Karpas-422 (cell line): ENCODE measurements at places on chromosomes 12 and 14.

- peak; percentile 66 for DNase-seq
Observed at GRCh38 chr14:92668276-92668973, 80.0 kb downstream of the LGMN start.

GRCh38 chr14:91261115-91261514 is 16.6 kb upstream of the GPR68 start:
- DNase-seq: no peak

GRCh38 chr12:101038289-101038871 is 171.7 kb downstream of the SLC5A8 start:
- no peak for DNase-seq

GRCh38 chr14:75738192-75738591 is 77.1 kb downstream of the TTLL5 start:
- no peak for DNase-seq

DNA sequence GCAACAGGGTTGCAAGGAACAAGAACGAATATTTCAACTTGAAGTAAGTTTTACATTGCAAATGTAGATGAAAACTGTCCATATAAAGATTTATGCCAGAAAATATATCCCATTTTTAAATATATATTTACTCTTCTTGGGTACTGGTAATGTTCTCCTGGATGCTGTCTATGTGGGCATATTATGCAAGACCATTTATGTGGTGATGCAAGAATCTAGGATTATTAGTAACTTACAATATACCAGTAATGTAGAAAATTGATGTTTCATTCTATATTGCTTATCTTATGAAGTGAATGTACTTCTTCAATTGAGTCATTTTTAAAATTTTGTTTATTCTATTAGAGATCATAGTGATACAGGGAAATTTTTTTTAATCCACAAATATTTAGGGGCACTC is 25.1 kb downstream of the FGFR1OP2 start:
- no peak for DNase-seq

DNA sequence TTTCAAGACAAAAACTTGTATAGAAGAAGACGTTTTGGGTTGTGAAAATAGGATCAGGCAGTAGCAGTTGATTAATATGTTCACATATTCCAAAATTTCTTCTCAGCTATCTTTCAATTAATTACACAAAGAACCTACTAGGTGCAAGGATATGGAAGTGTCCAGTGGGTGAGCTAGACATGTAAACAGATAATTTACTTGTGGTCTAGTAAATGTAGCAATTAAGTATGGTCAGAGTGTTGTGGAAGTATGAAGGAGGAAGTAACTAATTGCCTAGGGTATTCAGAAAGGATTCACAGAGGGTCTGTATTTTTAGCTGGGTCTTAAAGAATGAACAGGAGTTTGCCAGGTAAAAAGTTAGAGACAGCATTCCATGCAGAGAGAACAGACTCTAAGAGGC is 5.9 kb downstream of the GOLGA5 start:
- DNase-seq: no peak

DNA sequence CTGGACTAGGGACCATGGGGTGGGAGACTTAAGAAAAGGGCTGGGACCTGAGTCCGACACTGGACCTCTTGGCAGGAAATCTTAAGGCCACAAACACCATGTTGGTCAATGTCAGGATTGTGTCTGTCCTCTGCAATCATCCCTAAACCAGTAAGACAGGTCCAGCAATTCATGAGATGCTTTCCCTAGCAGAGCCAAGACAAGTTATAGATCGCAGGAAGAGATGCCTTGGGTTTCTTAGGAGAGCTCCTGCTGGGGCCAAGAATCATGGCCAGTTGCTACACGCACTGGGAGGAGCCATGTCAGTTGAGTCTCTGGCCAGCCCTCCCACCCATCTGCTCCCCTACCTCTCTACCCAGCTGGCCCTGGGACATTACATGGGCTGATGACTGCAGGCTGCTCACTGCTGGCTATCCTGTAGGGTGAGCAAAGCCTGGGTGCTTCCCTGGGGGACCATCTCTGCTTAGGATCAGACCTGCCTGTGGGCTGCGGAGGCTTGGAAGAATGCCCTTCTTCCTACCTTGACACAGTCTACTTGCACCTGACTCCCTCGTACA is 14.2 kb downstream of the PLEKHH1 start:
- DNase-seq: no peak

DNA sequence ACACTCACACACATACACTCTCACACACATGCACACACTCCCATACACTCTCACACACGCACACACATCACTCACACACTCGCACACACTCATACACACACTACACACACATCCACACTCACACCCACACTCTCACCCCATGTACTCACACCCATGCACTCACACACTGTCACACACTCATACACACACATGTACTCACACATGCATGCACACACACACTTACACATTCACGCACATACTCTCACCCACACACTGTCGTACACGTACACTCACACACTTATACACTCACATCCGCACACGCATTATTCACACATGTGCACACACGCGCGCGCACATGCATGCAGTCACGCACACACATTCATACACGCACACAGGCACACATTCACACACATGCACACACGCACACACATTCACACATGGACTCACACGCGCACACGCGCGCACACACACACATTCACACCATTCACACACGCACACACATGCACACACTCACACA is 3.9 kb upstream of the GPR162 start:
- DNase-seq: no peak

DNA sequence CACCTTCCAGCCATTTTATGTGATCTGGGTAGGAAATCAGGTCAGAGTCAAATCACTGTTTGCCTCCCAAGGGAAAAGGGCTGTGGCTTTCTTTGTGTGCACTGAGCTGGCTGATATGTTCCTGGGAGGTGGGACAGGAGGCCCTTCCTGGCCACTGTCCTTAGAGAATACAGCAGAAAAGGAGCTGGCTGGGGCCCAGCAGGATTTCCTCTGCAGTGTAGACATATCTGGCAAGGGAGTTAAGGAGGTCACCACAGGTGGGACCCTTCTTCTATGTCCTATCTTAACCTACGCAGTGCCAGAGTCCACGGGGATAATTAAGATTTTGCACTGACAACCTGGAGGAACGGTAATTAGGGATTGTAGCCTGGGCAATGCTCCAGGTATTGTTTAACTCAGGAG is 145.3 kb downstream of the NTF3 start:
- DNase-seq: no peak

- no peak for DNase-seq
Observed at GRCh38 chr12:90124289-90124688, 415.7 kb upstream of the ATP2B1 start.

DNA sequence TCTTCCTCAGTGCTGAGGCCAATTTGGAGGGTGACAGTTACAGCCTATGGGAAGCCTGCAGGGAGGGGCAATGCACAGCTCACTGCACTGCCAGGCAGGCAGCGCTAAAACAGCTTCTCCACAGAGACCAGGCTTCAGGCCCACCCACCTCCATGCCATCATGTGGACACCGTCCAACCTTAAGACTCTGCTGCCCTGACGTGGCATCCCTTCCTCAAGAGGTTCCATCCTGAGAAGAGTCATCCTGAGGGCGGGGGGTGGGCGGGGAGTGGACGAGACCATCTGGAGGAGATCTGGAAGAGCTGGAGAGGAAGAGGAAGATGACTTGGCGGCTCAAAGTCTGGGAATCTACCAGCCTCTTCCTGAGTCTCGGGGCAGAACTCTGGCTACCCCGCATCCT is 8.4 kb upstream of the ACVRL1 start:
- no peak for DNase-seq

DNA sequence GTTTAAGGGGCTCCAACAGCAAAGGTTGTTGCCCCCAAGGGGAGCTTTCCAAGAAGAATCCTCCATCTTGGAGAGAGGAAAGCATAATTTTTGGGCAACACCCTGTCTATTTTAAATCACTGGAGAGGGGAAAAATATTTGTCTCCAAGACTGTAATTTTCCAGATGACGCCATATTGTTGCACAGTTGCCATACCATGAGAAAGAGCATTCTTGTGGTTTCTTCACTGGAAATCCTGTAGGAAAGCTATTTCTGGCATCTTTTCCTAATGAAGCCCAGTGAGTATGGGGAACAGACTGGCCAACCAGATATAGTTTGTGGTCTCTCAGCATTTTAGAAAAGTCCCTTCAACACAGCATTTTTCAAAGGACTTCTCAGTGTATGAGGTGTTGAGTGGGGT is 88.1 kb upstream of the MANSC4 start:
- no peak for DNase-seq

GRCh38 chr12:5177731-5178130 is 134.1 kb downstream of the KCNA5 start:
- no peak for DNase-seq

DNA sequence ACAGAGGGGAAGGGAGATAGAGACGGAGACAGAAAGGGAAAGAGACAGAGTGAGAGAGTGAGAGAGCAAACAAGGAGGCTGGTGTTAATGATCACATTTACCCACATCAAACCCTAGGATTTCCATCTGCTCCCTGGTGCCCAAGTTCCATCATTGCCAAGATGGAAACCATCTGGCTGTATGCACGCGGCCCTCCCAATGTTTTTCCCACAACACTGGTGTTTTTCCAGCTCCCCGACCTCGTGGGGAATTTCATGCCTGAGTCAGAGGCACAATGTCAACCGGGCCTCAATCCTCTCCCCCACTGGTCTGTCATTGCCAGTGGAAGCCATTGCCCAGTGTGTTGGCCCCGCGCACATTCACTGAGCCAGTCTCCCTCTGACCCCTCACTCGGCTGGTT is 19.9 kb upstream of the BDKRB2 start:
- no peak for DNase-seq

- no peak for DNase-seq
Observed at GRCh38 chr14:52883658-52884057, 67.2 kb downstream of the FERMT2 start.

DNA sequence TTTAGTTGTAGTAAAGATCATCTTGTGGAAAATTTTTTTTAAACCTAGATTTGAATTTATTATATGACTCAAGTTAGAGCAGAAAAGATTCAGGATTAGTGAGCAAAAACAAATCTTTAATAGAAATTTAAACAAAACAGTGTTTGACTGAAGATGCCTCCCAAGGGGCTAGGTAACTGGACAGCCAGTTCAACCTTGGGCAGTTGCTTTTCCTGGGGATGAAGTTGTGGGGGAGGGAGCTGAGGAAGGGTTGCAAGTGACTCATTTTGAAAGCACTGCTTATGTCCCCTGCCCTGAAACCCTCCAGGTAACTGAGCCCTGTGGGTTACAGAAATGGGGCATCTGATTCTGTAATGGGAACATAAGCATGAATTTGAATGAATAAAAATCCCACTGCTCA is 13.1 kb downstream of the CFAP54 start:
- no peak for DNase-seq

DNA sequence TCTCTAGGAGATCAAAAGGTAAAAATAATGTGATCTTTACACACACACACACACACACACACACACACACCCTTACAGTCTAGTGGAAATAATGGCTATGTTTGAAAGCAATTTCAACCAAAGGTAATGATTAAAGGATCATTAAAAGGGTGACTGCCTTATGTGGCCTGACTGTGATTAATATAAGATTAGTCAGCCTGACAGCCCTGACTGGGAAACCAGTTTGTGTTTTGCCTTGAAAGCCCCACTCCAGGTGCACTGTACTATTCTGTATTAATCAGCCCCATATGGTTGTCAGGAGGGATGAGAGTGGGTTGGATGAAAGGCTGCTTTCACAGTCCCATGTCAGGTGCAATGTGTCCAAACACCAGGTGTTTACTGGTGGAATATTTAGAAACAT is 10.5 kb downstream of the RASSF9 start:
- no peak for DNase-seq

DNA sequence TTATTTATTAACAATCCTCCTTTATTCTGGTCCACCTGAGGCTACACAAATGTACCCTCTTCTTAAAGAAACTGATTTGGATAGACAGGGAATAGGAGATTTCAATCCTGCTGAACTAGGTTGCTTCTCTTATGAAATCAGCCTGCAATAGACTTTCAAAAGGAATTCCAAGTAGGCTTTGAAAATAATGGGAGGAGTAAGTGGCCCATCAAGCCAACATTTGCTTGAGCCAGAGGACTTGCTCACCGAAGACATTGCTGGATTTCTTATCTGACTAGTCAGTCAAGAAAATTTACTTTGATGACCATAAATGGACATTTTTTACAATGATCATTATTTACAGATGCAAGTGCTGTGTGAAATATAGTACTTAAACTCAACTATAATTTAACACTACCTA is 82.8 kb upstream of the RASSF8 start:
- no peak for DNase-seq

DNA sequence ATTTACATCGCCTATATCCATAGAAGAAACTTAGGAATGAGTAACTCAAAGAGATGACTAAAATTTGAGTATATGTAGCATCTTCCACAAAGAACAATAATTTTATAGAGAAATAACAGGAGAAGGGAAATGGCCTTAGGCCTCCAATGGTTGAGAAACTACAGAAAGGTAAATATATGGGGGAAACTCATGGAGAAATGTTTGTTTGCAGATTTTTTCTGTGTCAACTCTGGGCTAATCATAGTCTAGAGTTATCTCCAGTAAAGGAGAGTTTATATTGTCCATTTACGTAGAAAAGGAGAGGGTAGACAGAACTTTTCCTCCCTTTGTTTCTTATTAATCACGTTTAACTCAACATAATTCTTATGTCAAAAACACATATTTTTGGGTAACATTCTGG is 244.2 kb downstream of the GLT1D1 start:
- DNase-seq: no peak

DNA sequence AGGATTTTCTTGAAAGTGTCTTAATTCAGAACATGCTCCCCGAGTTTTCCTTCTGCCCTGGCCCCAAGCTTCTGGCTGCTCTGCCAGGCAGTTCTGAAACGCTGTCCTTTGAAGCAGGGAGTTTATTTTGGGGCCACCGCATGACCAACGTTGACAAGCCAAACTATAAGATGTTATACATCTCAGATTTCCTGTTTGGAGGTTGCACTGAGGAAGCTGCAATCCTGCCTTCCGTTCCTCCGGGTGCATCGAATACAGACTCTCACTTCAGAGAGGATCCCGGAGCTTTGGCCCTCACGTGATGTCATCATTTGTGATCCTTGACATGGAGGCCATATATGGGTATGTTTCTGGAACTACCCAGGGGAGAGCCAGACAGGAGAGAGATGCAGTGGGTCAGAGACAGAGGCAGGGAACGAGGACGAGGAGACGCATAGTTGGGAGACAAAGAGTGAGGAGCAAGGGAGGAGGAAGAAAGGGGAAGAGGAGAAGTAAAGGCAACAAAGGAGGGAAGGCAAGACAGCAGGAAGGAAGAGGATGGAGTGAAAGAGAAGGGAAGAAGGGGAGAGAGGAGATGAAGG is at the start of gene ASB2:
TSS of gene ASB2 (minus strand) at position 94 of the 581 bp plus-strand sequence. CDS start 12,031 bp downstream, outside the sequence.
- peak; percentile 69 for DNase-seq

- DNase-seq: peak; percentile 93
Observed at GRCh38 chr12:49358483-49359141, 8.7 kb upstream of the SPATS2 start.

GRCh38 chr14:101072945-101073597 is 169.5 kb upstream of the RTL1 start:
- peak; percentile 89 for DNase-seq

GRCh38 chr12:119589097-119589496 is 4.5 kb upstream of the TMEM233 start:
- DNase-seq: peak; percentile 7
